Fibroblast of skin of scalp (primary cell): ENCODE measurements at places on chromosomes 4 and X.
A peak's percentile ranks its signal among the peaks of the same experiment; 100 is the strongest.

DNA sequence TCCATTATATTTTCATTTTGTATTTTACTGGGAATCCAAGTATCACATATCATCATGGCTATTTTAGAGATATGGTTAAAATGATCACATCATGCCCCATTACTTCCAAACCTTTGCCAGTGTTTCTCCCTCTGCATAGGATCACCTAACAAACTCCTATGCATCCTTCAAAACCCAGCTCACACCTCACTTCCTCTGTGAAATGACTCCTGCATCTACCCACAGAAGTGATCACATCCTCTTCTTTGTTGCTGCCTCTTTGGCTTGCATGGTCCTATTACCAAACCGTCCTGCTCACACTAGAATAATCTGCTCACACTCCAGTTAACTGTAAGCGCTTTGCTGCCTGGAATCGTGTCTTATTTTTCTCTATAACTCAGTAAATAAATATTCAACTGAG, 74.7 kb upstream of the C4orf50 start:
- no peak for DNase-seq

- DNase-seq: peak; percentile 21
Observed at GRCh38 chrX:13540602-13541001, 28.8 kb upstream of the EGFL6 start.

DNA sequence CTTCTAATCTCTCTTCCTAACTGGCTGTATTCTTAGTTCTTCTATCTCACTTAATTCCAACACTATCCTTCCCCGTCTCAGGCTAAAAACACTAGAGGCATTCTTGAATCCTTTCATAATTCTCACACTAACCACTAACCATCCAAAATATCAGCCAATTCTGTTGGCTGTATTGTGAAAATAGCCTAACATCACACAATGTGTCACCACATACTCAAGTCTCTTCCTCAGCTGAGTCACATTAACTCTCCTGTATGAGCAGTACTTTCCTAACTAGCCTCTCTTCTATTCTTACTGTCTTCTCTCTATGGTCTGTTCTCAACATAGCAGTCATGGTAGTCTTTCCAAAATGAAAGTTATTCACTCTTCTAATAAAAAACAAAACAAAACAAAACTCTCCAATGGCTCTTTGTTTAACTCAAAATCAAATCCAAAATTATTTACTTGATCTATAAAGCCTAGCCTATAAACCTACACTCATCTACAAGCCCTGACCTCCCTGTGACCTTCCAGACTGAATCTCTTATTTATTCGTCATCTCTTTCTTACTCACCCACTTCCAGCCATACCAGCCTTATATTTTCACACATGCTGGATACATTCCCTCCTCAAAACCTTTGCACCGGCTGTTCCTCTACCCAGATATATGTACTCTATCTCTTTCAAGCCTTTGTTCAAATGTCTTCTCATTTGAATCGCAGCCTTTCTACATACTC, 445.9 kb downstream of the TLL1 start:
- DNase-seq: peak; percentile 87

DNA sequence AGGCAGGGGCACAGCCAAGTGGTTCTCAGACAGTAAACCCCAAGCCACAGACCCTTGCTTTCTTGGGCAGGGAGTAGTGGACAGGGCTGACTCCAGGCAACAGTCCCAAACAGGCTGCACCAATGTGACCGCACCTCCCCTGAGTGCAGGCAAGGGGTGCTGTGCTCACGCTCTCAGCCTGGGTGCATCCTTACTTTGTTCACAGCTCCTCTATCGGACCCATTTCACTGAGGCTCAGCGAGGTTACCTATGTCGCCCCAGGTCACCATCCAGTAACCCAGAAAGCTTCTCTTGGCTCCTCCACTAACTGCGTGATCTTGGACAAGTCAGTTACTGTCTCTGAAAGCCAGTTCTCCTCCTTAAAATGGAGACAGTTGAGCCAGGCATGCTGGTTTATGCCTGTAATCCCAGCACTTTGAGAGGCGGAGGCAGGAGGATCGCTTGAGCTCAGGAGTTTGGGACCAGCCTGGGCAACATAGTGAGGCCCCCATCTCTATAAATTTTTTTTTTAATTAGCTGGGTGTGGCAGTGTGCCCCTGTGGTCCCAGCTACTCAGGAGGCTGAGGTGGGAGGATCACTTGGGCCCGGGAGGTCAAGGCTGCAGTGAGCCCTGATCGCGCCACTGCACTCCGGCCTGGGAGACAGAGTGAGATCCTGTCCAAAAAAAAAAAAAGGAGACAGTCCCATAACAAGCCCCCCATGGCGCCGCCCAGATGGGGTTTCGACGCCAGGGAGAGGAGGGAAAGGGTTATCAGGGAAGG, 823 bp upstream of the MAN2B2 start:
- no peak for DNase-seq

GRCh38 chrX:105703876-105704275, 118.5 kb upstream of the NRK start:
- no peak for DNase-seq

- no peak for DNase-seq
Observed at GRCh38 chr4:38049545-38050170, 89.5 kb downstream of the PTTG2 start.

DNA sequence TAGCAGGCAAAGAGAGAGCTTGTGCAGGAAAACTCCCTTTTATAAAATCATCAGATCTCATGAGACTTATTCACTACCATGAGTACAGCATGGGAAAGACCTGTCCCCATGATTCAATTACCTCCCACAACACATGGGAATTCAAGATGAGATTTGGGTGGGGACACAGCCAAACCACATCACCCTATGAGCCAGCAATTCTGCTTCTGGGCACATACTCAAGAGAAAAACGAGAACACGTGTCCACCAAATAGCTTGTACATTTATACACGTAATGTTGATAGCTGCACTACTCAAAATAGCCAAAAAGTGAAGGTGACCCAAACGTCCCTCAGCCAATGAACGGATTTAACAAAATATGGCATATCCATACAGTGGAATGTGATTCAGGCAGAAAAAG, 94.5 kb upstream of the DHRSX start:
- peak; percentile 58 for DNase-seq

DNA sequence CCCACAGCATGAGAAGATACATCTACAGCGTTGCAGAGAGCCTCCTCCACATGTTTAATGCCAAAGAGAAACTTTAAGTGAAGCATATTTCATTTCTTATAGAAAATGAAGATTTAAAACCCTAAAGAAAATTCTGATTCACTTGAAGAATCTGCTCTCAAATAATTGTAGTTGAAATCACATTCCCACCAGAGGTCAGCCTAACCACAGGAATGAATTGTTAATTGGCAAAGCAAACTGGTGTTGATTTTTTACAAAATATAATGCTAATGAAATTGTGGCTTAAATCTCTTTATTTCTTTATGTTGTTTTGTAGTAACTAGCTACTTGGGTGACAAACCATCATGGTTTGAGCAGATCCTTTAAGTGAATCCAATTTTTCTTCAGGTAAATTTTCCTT, 31.1 kb upstream of the WDR17 start:
- DNase-seq: peak; percentile 51

DNA sequence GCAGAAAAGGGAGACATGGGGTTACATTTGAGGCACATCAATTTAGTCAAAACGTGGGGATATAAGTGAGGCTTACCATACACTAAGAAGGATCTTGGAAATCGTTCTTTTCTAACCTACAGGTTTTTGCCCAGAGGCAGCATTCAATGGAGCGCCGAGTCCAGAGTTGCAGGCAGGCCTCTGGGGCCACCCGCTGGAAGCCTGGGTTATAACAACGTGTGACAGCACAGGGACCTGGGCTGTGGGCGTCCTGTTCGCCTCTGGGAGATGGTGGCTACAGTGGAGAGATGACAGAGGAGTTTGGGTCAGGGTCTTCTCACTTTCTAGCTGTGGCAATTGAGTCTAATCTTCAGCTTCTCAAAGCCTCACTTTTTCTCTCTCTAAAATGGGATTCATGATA, 53.9 kb downstream of the ENPP6 start:
- peak; percentile 50 for DNase-seq

GRCh38 chr4:164997324-164997723, 19.9 kb upstream of the TRIM61 start:
- DNase-seq: peak; percentile 1

DNA sequence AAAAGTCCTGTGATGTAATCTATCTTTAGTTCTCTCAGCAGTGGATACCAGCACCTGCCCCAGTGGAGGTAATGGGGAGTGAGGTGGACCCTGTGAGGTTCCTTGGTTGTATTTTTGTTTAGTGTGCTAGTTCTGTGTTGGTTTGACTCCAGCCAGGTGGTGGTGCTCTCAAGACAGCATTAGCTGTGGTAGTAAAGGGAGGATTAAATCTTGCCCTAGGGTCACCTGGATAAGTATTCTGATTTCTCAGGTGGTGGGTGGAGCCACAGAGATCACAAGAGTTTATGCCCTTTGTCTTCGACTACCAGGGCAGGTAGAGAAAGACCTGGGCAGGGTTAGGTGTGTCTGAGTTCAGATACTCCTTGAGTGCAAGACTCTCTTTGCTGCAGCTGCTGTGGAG, 176.3 kb upstream of the EDA2R start:
- no peak for DNase-seq

GRCh38 chr4:98758182-98758581, 99.8 kb upstream of the TSPAN5 start:
- no peak for DNase-seq

GRCh38 chr4:21012851-21013331, 312.6 kb downstream of the PACRGL start:
- no peak for DNase-seq

DNA sequence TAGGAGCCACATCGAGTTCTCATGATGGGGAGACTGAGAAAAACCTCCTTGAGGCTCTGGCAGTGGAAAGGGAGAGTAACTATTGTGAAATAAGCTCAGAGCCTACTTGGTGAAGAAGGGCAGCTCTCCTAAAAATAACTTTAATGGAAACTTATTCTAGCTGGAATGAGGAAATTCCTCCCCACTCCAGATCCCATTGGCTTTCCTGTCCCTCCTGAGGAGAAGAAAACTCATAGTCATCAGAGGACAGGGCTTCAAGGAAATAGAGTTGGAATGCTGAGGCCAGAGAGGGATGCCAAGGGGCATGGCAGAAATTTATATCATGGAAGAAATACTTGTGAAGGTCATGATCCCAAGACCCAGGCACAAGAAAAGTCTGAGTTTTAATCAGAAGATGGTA, 70.7 kb upstream of the TAPT1 start:
- DNase-seq: peak; percentile 16

DNA sequence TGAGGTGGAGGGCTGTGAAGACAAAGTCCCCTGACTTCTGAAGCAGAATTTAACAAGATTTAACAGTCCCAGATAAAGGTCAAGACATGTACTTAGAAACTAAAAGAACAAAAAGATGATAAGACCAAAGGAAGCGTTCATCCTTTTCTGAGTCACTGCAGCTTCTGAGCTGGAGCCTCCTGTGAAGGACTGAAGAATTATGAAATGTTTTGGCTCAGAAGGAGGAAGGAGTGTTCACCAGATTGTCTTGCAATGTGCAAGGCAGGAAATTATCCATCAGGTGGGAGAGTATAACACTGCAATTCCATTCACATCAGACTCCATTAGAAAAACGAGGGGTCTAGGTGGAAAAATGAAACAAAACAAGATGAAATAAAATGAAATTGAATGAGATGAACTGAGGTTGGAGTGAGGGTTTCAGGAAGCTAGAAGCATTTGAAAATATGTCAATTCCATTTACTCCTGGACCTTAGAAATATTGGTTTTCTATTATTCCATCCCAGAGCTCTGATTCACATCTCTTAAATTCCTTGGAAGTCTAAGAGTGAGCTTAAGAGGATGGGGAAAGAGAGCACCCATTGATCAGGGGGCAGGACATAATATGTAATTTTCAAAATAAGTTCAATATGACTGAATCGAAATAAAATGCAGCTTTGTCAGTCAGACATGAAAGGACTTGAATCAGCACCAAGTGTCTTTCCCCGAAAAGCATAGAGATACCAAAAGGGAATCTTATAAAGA, 186.1 kb upstream of the LNX1 start:
- DNase-seq: peak; percentile 47

- DNase-seq: no peak
Observed at GRCh38 chrX:148498067-148498466, 2.4 kb upstream of the AFF2 start.

- peak; percentile 82 for DNase-seq
Observed at GRCh38 chrX:122579526-122579925, 604.6 kb upstream of the GRIA3 start.
